ENCODE measurements at places on chromosomes 3 and 15.
A peak's percentile ranks its signal among the peaks of the same experiment; 100 is the strongest.

- DNase-seq: peak; percentile 79
Observed at GRCh38 chr15:70327856-70328678, 230.3 kb upstream of the TLE3 start.

DNA sequence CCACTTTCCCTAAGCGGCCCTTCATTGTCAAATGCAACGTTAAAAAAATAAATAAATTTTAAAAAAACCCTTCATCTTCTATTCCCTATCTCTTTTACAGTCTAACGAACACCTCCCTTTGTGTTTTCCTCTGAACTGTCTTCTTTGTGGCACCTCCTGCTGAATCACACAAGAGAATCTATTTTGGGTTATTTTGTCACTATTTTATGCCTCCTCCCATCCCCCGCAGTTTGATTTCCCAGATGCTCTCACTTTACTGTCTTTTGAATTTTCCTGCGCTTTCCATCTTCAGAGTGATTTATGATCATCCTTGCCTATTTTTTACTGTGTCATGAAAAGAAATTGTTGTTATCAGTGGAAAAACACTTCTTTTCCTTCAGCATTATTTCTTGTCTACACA is 32.5 kb downstream of the RYR3 start:
- DNase-seq: no peak

GRCh38 chr3:147680837-147681483 is 271.8 kb downstream of the ZIC1 start:
- no peak for DNase-seq

DNA sequence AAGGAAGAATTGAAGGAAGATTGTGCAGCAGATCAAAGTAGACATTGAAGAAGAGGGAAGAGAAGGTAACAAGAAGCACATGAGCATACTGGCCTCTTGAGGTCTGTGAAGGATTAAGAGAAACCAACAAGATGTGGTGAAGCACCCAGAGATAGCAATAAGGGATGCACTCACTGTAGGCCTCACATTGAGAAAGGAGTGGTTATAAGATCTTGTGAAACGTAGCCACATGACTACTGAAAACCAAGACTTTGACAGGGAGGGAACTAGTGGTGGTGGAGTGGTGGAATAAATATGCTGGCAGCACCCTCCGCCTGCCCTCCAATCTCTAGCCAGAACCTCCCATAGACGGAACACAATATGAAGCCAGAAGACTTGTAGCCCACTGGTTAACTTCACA is 651.2 kb downstream of the DIPK2A start:
- DNase-seq: no peak

GRCh38 chr3:123618768-123619484 is 34.1 kb upstream of the HACD2 start:
- DNase-seq: peak; percentile 65

DNA sequence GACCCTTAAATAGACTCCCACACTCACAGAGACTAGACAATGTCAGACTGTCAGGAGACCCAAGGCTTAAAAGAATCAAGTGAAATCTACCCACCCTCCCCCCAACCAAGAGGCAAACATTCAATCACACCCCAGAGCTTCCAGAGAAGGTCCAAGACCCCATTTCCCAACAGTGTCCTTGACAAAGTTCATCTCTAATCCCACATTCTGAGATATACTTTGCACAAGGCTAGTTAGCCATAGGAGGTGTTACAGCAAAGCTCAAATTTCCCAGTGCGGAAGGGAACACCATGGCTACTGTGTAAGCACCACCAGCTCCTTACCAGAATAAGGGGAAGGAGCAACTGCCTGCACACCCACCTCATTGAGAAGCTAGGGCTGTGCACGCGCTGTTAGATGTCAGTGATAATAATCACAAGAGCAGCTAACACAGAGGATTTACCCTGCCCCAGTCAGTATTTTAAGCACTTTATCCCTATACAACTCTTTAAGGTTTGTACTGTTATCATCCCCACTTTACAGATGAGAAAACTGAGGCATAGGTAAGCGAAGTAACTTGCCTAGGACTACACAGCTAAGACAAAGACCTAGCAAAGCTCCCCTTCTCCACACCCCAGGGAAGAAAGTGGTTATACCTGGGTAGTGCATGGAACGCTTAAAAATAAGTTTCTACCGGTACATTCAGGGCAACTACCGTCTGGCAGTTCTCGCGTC is 17.3 kb downstream of the SPATA12 start:
- DNase-seq: no peak

GRCh38 chr3:39639344-39640236 is 169.8 kb upstream of the MYRIP start:
- DNase-seq: peak; percentile 70

- DNase-seq: no peak
Observed at GRCh38 chr15:80645494-80646065, 49.5 kb upstream of the ABHD17C start.

DNA sequence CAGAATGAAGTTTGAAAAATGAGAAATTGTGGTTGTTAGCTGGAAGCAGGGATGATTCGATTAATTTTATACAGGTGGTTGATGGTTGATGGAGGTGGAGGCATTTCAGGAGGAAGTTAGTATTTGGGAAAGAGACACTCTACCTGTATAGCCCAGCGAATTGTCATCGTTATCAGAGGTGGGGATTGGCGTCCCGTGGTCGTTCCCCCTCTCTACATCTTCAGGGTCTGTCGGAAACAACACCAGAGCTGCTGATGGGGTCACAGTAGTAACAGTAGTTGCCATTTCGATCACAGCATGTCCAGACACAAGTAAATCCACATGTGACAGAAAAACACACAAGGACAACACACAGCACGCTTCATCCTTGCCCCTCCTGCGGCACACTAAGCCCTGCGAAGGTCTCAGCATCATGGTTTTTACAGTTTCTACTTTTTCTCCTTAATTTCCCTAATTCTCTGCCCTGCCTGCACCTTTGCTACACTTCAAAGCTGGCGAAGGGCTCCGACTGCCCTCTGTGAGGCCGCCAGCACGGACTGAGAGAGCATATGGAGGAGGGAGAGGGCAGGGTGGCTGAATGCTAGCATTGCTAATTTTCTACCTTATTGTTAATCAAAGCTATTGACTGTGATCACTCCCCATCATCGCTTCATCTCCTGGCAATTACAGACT is 642.3 kb downstream of the ROBO1 start:
- DNase-seq: no peak

GRCh38 chr15:50162969-50163718 is 18.9 kb upstream of the SLC27A2 start:
- DNase-seq: no peak

- no peak for DNase-seq
Observed at GRCh38 chr15:28942046-28942445, 56.3 kb downstream of the APBA2 start.

GRCh38 chr15:97014001-97014400 is 683.5 kb downstream of the NR2F2 start:
- no peak for DNase-seq

All from fibroblast of skin of left biceps (primary cell).